ENCODE measurements at places on chromosomes 11 and 22.

- no peak for DNase-seq
Observed at GRCh38 chr11:126132319-126132718, 69.7 kb upstream of the CDON start.

DNA sequence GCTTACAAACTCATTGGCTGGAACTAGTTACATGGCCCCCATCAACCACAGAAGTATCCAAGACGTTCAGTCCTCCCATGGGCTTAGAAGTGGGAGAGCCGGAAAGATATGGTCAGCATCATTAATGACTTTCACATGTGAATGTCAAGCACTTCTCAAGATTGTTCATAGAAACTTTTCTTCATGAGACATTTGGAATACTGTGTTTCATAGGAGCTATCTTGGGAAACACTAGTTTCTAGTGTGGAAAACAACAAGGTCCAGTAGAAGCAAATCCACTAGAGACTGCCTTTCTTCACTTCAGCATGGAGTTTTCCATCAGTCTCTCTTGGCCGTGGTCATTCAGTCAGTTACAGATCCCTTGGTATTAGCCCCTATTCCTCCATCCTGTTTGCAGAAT is 160.9 kb downstream of the C11orf91 start:
- DNase-seq = no peak

DNA sequence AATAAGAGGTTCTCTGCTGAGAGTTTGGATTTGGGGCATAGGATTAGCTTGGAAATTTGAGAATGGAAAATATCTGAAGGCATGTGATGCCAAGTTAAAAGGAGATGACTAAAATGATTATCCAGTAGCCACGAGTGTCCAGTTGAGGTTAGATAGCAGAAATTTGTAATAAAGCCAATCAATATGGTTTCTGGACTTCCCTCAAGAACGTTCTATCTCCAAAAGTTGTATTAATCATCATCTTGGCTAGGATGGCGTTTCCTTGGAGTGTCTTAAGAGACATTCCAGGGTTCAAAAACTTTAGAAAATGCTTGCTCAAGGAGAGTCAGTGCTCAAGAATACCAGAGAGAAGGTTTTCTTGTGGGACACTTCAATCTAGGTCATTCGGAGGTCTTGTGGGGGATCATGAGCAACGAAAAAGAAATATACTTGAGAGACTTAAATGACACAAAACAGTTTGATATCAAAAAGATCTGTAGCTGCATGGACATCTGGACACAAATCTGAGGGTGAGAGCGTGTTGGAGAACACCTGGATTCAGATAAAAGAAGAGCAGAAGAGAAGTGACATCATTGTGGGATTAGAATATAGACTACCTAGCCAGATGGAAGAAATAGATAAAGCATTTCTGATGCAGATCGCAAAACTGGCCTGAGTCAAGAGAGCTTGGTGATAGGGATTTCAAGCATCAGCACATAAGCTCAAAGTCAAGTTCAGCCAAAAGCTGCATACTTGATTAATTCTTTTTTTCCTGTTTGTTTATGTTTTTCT is 97.7 kb downstream of the ARFGAP2 start:
- DNase-seq = no peak

DNA sequence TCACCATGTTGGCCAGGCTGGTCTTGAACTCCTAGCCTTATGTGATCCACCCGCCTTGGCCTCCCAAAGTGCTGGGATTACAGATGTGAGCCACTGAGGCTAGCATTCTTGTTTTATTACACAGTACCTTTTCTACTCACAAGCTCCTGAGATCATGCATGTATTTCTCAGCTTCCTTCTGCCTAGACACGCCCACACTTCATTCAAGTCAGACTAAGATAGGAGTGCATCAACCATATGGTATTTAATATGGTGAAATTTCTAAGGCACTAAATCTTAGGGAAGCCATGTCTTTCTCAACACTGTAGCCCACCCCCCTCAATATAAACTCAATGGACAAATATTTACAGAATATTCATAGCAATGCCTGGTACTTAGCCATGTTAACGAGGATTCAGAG is 62.1 kb downstream of the SLC25A17 start:
- no peak for DNase-seq

DNA sequence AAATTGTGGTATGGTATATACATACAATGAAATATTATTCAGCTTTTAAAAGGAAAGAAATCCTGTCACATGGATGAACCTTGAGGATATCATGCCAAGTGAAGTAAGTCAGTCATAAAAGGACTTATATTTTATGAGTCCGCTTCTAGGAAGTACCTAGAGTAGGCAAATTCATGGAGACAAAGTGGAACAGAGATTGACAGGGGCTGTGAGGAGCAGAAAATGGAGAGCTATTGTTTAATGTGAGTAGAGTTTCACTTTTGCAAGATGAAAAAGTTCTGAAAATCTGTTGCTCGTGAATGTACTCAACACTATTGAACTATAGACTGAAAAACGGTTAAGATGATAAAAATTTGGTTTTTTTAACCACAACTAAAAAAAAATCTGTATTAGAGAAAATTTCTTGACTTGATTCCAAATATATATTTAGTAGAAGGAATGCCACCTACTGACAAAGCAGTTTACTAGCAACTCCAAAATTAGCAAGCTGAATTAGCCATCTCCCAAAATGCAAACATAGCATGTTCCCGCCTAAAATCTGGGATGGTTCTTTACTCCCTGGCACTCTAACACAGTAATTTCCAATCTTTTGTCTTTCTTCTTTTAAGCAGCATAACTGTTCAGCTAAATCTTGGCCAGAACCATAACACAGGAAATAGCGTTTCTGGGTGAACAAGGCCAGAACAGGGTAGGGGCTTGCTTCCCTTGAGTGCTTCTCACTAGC is 1.5 kb downstream of the UFD1 start:
- no peak for DNase-seq

- no peak for DNase-seq
Observed at GRCh38 chr22:41177040-41177621, 28.0 kb upstream of the L3MBTL2 start.

DNA sequence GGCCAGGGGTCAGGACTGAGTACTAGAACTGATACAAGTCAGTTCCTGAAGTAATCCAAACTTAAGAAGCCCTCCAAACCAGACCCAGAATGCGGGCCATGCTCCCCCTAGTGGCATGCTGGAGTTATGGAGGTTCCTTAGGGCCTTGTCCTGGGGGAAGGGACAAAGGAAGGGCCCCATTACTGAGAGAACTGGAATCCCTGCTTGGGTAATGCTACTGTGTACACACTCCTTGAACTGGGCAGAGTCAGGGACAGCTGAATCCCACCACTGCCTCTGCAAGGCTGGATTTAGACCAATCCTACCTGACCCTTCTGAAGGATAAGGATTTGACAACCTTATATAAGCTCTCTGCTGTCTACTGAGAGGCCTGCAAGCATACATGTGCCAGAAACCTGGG is 97.3 kb upstream of the AKIP1 start:
- DNase-seq = peak; percentile 8

DNA sequence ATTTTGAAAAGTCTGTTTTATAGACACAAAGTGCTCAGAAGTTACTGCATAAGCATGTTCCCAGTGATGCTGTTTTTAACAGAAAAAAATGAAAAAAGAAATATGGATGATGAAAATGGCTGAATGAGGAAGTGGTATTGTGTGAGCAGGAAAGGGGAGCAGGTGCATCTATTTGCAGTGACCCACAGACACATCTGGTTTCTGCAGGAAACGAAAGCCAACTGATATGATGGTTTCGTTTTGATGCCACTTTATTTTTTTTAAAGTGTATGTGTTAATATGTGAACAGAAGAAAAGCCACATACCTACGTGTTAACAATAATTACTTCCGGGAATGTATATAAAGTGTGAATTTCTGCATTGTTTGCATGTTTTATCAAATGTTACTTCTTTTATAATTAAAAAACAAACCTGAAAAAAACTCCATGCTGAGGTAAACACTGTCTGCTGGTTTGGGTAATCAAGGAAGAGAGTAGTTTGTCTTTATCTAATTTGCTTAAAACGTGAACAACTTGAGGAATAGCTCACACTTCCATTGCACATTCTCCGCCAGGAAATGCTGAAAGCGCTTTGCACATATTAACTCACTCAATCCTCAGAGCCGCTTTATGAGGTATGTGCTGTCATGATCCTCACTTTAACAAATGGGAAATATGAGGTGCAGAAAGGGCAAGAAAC is 1335.9 kb downstream of the TBC1D22A start:
- DNase-seq = no peak

DNA sequence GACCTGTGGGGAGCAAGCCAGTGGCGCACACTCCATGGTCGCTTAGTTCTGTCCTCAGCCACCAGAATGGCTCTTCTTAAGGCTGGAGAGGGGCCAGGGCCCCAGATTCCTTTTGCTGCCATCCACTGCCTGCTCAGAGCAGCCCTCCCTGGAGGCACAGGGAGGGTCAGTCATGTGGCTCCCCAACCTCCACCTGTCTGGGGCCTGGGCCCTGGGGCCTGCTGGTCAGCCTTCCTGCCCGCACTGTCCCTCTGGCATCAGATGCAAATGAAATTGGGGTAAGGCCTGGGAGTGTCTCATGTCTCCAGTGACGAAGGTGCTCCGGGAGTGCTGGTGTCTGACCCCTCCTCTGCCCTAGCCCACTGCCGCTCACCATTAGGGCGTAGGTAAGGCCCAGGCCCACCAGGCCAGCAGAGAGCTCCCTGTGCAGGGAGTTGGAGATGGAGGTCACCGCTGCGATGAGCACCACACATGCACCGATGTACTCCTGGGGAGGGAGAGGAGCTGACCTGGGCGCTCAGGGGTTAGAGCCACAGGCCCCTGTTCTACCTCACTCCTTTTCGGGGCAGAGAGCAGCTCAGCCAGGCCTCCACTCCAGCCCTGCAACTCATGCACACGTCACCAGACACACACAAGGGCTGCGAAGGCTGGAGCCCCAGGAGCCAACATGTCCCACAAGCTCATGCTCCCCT is 9.0 kb upstream of the KCNJ11 start:
- no peak for DNase-seq

- no peak for DNase-seq
Observed at GRCh38 chr11:94925422-94926270, 47.7 kb downstream of the CWC15 start.

- DNase-seq = no peak
Observed at GRCh38 chr11:44746894-44747293, 20.1 kb downstream of the TSPAN18 start.

- DNase-seq = no peak
Observed at GRCh38 chr11:13208921-13209320, 68.7 kb upstream of the BMAL1 start.

DNA sequence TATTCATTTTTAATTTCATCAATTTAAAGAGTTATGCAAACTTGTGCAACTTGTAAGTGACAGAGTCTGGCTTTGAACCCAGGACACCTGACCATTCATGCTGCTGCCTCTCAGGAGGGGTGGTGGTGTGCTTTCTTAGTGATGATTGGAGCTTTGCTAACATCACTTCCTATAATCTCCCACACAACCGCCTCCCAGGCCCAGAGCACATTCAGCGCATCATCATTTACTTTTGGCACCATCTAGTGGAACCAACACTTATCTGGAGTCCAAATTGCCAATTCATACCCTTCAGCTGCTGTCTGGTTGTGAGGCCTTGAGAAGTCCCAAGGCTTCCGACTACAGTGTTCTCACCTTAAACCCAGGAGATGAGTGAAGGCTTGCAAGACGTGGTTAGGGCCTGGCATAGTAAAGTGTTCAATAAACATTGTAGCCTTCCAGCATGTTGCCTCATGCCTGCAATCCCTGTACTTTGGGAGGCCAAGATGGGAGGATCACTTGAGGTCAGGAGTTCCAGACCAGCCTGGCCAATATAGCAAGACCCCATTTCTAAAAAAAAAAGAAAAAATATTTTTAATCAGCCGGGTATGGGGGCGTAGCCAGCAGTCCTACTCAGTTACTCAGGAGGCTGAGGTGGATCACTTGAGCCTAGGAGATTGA is 1.1 kb upstream of the TTLL1 start:
- peak; percentile 13 for DNase-seq

- DNase-seq = no peak
Observed at GRCh38 chr11:68956547-68957254, 24.1 kb downstream of the MRGPRD start.

DNA sequence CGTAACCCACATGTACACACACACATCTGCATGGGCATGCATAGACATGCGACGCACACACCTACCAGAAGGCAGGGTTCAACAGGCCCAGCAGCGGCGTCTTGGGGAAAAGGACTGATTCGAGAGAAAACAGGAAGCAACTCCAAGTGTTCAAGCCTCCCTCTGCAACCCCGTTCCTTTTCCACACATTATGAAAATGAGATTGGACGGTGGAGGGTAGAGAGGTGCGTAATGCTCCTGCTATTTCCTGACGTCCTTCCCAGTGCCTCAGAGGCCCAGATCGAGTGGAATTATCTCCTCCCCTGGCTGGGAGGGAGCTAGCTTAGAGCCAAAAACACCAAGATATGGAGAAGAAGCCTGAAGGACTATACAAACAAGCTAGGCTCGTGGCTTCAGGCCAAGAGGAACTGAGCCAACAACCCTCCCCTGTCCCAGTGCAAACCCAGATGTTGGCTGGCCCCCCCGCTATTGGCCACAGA is 289.2 kb downstream of the MN1 start:
- no peak for DNase-seq

GRCh38 chr11:113161711-113162591 is 152.4 kb upstream of the TTC12 start:
- DNase-seq = no peak

DNA sequence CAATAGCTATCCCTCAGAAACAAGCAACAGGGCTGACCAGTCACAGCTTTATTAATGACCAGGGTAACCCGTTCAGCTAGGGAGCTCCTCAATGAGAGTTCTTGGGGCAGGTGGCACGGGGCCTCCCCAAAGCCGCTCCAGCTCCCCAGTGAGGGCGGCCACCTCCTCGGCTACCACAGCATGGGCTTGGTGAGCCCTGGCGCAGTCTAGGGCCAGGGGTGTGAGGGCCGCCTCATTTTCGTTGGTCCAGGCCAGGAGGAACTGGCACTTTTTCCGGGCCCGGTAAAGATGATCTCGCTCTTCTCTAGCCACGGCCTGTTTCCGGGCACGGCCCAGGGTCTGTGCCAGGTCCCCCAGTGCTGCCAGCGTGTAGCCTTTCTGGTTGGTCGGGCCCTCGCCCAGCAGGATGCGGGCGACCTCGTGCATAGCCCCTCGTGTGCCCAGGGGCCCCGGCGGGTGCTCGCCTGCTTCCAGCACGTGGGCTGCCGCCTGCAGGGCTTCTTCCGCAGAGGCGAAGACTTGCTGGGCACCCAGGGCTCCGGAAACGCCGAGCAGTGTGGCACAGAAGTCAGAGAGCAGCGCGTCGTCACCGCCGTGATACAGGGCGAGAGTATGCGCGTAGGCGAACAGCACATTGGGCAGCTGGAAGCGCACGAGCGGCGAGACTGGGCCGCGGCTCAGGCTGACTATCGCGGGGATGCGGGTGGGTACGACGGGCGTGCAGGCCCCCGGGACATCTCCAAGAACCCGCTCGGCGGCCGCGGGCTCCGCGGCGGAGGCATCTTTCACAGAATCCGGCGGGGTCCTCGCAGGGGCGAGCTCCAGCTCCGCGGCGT is 913 bp downstream of the ZNHIT2 start:
- peak; percentile 64 for DNase-seq
